ENCODE measurements at places on chromosomes 16 and 17.
A peak's percentile ranks its signal among the peaks of the same experiment; 100 is the strongest.

DNA sequence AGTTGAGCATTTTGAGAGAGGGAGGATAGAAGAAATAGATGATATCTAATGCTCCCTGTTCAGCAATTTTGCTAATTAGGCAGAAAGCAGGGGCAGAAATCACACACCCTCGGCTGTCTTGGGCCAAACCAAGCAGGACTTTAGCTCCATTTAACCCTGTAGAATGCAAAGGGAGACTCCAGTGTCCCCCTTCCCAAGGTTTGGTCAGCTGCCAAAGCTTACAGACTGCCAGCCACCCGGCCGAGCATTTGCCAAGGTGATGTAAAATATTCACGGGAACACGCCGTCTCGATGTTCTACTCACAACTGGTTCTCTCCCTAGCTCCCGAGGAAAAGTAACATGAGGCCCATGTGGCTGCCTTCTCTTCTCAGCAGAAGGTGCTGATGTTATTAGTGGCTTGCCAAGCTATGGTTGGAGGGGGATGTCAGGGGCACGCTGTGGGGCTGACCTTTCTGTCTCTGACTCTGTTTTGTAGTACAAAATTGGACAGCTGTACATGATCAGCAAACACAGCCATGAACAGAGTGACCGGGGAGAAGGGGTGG lies 155.3 kb downstream of the PITPNC1 start:
- DNase-seq, result no peak

DNA sequence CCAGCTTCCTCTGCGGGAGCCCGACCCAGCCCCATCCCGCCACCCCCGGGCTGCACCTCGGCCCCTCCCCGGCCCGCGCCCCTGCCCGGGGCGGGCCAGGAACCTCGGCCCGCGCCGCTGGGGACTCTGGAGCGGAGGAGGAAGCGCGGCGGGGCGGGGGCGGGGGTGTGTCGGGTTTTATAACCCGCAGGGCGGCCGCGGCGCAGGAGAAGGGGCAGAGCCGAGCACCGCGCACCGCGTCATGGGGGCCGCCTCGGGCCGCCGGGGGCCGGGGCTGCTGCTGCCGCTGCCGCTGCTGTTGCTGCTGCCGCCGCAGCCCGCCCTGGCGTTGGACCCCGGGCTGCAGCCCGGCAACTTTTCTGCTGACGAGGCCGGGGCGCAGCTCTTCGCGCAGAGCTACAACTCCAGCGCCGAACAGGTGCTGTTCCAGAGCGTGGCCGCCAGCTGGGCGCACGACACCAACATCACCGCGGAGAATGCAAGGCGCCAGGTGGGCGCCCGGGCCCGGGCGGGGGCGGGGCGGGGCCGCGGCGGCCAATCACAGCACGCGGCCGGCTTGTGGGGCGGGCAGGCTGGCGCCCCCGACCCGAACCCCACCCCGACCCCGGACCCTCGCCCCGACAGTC lies at the start of gene ACE:
Gene ACE, plus strand, starts transcription at position 208 of the 626 bp plus-strand sequence. Its CDS starts 34 bp downstream, at position 242.
- DNase-seq, result no peak

DNA sequence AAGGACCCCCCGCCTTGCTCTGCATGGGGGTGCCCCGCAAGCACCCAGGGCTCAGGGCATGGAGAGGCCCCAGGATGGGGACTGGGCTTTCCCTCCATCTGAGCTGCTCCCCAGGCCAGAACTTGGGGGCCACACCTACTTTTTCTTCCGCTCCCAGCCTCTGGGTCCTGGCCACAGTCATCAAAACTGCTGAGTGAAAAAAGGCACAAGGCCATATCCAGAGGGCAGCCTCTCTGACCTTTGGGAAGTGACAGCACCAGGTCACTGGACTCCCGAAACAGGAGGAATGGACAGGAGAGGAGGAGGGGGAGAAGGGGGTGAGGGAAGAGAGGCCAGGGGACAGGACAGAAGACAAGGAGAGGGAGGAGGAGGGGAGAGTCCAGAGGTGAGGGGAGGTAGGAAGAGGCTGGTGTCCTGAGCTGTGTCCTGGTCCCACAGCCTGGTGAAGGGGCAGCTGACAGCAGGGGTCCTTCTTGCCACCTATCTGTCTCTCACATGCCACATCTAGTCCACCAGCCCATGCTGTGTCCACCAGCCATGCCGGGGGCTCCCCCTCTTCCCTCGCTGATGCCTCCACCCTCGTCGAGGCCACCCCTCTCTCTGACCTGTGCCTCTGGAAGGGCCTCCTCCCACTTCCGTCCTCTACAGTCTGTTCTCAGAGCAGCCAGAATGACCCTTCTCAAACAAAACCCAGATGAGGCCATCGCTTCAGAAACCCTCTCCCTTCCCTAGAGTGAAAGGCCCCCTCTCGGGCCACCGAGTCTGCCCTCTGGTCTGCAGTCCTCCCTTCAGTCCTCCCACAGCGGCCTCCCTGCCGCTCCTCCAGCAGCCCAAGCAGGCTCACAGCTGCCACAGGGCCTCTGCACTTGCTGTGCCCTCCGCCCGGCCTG lies 73.9 kb upstream of the TOB1 start:
- no peak for DNase-seq

- DNase-seq, result no peak
Measured at GRCh38 chr16:56057151-56057550, 134.1 kb upstream of the GNAO1 start.

GRCh38 chr17:76492989-76493501 lies 8.2 kb downstream of the RHBDF2 start:
- DNase-seq, result no peak

- DNase-seq, result no peak
Measured at GRCh38 chr17:19457046-19457445, 46.0 kb downstream of the RNF112 start.

DNA sequence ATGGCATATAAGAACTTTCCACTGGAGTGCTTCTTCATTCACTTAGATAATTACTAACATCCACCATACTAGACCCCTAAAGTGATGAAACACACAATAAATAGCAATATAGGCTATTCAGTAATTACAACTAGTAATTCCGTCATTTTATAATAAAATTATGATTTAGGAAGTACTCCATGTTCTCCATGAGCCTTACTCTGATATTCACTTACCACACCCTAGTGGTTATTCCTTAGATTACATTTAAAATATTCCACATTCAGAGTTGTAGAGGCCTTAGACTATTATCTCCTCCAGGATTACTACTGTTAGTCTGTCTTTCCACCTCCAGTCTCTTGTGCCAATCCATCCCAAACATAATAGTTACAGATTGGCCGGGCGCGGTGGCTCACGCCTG lies 62.4 kb downstream of the STH start:
- DNase-seq, result no peak

DNA sequence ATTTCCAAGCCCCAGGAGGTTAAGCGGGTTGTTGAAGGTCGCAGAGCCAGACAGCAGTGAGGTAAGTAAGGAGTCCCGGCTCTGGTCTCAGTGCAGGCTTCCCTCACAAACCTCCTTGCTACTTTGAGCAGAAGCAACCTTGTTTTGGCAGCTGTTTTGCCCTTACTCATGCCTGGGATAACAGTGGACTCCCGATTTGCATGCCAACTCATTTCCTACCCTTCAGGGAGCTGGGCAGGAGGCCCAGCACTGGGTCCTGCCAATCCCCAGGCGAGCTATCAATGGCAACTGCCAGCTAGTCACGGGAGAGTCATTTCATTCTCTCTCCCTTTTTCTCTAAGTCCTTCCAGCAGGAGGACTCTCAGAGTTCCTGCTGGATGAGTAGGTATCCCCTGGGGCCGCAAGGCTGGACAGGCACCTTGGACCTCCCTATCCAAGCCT lies 72.0 kb upstream of the KSR1 start:
- DNase-seq, result no peak

DNA sequence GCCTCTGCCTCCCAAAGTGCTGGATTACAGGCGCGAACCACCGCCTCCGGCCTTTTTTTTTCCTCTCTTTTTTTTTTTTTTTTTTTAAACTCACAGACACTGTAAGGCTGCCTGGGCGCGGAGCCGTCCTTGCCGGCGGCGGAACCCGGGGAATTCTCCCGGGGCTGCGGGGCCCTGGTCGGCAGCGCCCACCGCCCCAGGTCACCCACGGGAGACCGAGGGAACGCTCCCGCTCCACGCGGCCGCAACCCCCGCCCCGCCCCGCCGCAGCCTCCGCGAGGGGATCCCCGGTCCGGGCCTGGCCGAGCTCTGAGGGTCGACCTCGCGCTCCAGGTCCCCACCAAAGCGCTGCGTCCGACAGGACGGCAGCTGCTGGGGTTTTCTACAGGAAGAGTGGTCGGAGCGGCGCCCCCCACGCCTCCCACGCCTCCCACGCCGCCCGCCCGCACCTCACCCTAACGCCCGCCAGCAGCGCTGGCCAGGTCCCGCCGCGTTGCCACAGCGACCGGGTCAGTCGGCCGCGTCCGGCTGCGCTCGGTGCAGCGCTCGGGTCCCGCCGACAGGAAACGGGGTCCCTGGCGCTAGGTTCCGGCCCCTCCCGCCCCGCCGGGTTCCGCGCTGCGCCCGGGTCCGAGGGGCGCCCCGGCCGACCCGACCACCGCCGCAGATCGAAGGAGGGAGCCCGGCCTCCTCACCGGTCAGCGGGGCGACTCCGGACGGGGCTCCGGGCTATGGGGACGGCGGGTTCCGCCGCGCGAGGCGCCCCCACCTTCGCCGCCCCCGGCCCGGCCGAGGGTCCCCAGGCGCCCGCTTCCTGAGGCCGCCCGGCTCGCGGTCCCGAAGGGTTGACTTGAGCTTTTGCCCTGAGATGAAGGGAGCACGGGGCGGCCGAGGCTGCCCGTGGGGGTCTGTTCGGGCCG lies at the start of gene CCDC57:
Gene CCDC57, minus strand, starts transcription at position 512 of the 920 bp plus-strand sequence. CDS start 10,898 bp downstream, outside the sequence.
- peak; percentile 59 for DNase-seq

- DNase-seq, result no peak
Measured at GRCh38 chr16:13961099-13961811, 41.3 kb downstream of the ERCC4 start.

DNA sequence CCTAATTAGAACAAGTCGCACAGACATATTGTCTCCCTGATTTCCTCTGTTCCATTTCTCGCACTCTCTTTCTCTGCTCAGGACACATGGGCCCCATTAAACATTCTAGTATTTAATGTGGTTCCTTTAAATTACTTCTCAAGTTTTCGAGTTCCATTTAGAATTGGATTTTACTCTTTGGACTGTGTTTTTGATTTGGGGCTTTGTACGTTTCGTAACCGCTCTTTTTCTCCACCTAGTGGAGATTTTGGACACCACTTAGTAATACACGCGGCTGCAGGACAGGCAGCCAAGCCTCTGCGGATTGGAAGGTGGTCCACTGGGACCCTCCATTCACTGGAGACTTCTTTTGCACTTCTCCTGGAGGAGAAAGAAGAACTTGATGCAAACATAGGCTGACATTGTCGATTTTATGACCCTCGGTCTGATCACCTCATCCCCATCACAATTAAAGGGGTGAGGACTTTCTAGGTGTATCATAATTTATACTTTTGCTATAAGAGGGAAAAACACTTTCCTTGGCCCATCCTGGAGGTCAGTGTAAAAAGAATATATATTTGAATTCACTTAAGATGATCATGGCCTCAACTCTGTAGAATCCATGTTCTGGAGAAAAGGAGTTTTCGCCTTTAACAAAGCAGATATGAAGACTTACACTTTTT lies 85.7 kb downstream of the NOG start:
- DNase-seq, result no peak

DNA sequence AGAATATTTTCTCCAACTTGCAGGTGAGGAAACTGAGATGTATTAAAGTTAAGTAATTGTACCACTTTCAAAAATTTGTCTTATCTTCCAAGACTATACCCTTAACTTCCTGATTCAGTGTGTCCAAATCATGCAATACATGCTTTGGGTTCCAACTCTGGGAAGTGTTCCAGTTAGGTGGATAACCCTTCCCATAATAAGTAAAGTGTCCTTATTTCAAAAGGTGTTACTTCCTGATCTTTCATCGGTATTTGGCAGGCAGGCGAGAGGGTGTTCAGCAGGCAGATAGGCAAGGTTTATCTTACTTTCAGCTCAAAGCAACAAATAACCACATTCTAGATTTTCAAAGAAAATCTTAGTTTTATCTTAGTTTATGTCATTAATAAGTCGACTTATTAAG lies 46.3 kb upstream of the ARHGAP44 start:
- no peak for DNase-seq

- DNase-seq, result no peak
Measured at GRCh38 chr16:81212830-81213465, 25.5 kb upstream of the BCO1 start.

DNA sequence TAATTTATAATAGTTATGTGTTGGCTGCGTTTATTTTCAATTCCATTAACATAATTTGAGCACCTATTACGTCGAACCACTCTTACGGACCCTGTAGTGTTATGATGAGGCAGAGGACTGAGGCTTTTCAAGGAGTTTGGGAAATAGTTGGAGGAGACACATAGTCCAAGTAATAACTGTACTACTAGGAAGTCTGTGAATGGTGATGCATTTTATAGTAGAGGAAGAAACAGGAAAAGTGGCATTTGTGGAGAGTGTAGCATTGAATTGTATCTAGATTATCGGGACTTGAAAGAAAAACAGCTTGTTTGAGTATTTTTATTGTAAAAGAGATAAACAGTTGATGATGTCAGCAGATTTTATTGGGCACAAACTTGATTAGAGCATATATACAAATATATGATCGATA lies 1.7 kb downstream of the NFATC3 start:
- no peak for DNase-seq

DNA sequence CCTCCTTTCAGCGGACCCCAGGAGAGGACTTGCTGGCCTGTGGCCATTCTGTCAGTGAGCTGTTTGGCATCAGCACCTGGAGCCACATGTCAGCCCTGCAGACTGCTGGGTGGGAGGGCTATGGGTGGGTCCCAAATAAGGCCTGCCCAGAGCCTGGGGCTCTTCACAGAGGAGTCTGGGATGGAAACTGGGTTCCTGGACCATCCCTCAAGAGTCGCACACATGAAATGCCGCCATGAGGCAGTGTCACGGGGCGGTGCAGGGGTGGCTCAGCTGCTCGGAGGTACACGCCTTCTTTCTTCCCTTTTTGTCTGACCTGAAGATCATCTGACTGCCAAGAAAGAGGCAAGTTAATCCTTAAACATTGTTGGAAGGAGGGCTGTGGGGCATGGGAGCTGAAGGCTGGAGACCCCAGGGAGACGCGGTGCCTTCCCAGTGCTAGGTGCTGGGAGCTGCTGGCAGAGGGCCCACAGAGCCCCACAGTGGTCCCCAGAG lies 14.8 kb downstream of the MPRIP start:
- no peak for DNase-seq

All from activated CD8-positive, alpha-beta memory T cell treated with anti-CD3 and anti-CD28 coated beads for 1 hour (primary cell).